ENCODE measurements at places on chromosomes 13 and 19.

GRCh38 chr19:35995048-35995993 is at the start of gene SDHAF1:
TSS of gene SDHAF1 (plus strand) at chr19:35995188. CDS start at chr19:35995275, 87 bp downstream.
- DNase-seq = peak; percentile 93

- peak; percentile 57 for DNase-seq
Measured at GRCh38 chr13:71864094-71864985, 2.7 kb downstream of the DACH1 start.

DNA sequence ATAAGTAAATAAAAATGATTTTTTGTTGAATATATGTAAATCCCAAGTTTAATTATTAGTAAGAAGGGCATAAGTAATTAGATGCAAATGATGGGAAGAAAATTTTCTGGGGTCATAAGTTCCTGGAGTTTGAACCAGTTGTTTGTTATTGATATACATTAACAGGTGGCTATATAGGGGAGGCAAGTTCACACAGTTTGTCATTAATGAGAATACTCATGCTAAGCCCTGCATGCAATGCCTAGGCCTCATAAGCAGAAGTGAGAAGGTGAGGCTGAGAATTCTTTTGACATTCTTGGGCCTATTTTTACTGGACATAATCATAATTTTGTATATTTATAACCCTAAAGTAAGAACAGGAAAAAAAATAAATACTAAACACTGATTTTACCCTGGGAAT is 1210.7 kb upstream of the PCDH9 start:
- DNase-seq = no peak

GRCh38 chr13:25394402-25395060 is 22.8 kb downstream of the ATP8A2 start:
- no peak for DNase-seq

- no peak for DNase-seq
Measured at GRCh38 chr13:113573065-113573464, 11.5 kb upstream of the TFDP1 start.

GRCh38 chr19:4986471-4986891 is 17.6 kb downstream of the KDM4B start:
- no peak for DNase-seq

DNA sequence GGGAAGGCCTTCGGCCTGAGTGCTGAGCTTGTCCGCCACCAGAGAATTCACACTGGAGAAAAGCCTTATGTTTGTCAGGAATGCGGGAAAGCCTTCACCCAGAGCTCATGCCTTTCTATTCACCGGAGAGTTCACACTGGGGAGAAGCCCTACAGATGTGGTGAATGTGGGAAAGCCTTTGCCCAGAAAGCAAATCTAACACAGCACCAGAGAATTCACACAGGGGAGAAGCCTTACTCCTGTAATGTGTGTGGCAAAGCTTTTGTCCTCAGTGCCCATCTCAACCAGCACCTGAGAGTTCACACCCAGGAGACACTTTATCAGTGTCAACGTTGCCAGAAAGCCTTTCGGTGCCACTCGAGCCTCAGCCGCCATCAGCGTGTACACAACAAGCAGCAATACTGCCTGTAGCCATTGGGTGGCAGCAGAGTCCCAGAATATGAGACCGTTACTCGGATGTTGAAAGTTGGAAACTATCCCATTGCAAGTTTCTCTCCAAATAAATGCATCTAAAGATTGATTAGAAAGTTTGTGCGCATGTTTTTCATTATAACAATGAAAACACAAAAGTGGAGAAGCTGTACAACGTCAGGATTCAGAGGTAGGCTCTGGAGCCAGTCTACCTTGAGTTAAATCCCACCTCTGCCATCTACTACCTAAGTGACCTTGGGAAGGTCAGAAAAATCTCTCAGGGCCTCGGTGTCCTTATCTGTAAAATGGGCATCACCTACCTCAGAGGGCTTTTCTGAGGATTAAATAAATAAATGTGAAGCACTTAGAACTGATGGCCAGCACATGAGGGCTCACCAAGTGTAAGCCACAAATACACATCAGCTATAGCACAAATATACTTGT is 21.1 kb downstream of the ZNF473 start:
- no peak for DNase-seq

GRCh38 chr13:34144142-34144541 is 326.2 kb downstream of the RFC3 start:
- DNase-seq = no peak

DNA sequence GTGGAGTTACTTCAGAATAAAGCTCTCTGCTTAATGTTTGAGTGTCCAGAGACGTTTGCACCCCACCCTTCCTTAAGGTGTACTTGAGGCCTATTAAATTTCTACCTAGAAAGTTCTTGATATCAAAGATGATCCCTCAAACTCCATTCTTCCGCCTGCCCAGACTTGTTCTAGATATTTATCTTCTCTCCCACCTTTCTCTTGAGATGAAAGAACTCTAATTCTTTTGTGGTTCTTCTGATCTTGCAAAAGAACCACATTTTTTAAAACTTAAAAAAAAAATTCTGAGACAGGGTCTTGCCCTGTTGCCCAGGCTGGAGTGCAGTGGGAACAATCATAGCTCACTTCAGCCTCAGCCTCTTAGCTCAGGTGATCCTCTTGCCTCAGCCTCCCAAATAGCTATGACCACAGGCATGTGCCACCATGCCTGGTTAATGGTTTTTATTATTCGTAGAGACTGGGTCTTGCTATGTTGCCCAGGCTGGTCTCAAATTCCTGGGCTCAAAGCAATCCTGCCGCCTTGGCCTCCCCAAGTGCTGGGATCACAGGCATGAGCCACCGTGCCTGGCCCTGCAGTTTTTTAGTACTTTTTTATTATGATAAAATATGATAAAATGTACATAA is 94.3 kb downstream of the SIPA1L3 start:
- DNase-seq = no peak

- no peak for DNase-seq
Measured at GRCh38 chr19:33402421-33403220, 29.1 kb downstream of the CEBPG start.

DNA sequence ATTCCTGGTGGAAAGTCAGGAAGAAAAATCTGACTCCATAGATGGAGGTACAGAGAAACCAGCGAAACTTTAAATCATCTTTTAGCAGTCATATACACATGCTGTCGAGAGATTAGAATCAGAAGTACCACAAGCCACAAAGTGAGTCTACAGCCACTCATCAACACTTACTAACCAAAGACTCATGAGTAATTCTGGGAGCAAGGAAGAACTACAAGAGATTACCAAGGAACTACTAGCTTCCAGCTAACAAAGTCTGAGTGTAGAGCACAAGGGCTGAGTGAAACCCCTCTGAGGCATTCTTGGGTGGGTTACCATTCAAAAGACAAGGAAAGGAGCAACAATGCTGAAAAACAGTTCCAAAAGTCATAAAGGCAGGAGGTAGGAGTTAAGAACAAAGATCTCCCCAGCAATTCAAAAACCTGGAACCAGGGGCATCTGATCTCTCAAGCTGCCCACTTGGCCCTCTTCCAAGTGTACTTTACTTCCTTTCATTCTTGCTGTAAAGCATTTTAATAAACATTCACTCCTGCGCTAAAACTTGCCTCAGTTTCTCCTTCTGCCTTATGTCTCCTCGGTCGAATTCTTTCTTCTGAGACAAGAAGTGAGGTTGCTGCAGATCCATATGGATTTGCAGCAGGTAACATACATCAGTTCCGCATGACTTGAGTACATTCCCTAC is 13.0 kb downstream of the RBM26 start:
- DNase-seq = peak; percentile 28

GRCh38 chr13:94139393-94139995 is 340.0 kb downstream of the DCT start:
- no peak for DNase-seq

- no peak for DNase-seq
Measured at GRCh38 chr13:38398711-38399493, 49.3 kb downstream of the UFM1 start.

GRCh38 chr13:107808389-107808788 is 406.9 kb downstream of the LIG4 start:
- no peak for DNase-seq

- DNase-seq = no peak
Measured at GRCh38 chr19:50501568-50502475, 9.2 kb downstream of the JOSD2 start.
